Activated naive CD8-positive, alpha-beta T cell treated with anti-CD3 and anti-CD28 coated beads, Interleukin-2, amount 50 U/mL, for 16 hours (primary cell): ENCODE measurements at places on chromosomes 3 and 15.

GRCh38 chr3:139941580-139941979 is 6.6 kb downstream of the CLSTN2 start:
- no peak for DNase-seq

DNA sequence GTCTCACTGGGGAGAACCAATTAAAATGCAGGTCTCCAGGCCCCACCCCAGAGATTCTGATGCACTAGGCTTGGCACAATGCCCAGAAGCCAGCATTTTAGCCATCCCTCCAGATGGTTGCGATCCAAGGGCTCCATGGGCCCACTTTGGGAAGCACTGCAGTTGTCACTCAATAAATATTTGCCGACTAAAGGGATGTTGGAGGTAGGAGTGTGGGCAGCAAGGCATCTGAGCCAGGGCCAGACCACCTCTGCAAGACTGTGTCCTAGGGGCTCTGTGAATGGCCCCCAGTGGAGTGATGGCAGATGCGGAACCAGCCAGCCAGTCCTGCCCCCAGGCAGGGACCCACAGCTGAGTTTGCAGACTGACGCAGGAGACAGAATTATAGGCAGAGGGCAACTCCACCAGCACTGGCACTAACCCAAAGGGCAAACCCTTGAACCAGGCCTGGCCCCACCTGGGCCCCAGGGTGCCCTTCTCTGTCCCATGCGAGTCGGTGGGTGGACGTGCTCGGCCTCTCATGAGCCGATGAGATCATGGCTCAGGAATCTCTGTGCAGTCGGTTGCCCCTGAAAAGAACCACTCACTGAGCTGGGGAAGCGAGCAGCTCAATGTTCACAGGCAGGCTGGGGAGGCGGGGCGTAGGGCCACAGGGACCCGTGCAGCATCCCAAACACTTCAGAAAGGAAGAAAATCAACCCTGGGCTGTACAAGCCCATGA is 49.7 kb downstream of the SEMA5B start:
- DNase-seq, result no peak

DNA sequence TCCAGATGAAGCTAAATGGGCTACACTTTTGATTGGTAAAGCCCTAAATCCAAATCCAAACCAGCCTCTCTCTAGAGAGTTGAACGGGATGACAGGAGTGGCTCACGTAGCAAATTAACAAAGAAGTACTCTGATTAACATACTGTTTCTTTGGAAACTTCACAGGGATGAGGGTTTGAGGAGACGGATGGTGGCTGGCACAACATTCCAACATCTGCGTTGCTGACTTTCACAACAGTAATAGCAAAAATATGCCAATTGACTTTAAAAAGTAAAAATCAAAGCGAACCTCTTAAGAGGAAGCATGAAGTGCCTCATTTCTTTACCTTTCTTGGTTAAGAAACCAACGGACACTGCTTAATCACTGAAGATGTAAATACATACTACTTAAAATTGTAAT is 181.4 kb downstream of the TBL1XR1 start:
- DNase-seq, result no peak

DNA sequence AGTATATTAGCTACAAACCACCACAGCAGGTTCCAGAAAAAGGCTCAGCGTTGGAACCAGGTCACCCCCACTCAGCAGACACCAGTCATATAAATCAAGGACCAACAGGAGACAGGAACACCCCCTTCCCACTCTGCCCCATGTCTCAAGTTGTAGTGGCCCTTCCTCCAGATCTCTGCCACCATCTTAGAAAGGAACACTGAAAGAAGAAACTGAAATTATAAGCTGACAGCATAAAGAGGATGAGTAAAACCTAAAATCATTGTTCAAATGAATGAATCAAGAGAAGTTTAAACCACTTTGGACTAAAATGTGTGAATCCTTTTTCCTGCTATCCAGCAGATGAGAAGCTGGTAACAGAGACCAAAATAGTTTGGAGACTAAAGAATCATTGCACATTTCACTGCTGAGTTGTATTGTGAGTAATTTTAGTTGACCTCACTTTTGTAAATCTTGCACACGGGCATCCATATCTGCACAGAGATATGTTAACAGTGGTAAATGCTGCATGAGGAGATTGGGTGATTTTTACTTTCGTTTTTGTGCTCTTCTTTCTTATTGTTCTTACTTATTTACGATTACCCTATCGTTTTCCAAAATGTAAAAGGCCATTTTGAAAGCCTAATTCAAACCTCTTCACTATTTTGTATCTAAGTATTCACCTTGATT is 19.8 kb downstream of the CCR3 start:
- no peak for DNase-seq

- no peak for DNase-seq
Observed at GRCh38 chr3:143366672-143367071, 247.1 kb downstream of the CHST2 start.

GRCh38 chr15:40088929-40089755 is 19.5 kb downstream of the BMF start:
- no peak for DNase-seq

GRCh38 chr3:158217992-158218391 is 108.1 kb downstream of the RSRC1 start:
- no peak for DNase-seq
